Stimulated activated CD4-positive, alpha-beta T cell treated with anti-CD3 and anti-CD28 coated beads, Interleukin-4, amount 100 ng/mL, for 1 hour (primary cell): ENCODE measurements at places on chromosomes 6 and 20.

DNA sequence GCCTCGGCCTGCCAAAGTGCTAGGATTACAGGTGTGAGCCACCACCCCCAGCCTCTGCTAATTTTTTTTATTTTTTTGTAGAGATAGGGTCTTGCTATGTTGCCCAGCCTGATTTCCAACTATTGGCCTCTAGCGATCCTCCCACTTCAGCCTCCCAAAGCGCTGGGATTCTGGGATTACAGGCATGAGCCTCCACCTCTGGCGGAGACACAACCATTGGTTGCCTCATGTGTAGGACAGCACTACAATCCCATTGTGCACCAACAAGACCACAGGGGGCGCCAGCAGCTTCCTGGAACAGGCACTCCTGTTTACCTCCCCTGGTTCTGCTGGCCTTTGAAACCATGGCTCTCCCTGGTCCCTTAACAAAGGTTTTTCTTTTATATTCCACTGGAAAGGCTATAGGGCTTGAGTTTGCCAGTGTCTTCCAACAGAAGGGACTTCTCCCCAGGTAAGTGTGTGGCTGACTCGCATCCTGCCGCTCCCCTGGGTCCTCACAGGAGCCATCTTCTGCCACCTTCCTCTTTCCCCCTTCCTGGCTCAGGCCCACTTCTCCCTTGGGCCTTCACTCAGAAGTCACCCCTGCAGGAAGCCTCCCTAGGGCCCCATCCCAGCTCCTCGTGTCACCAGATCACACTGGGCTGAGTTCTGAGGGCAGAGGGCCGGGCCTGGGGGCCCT lies 39.2 kb upstream of the TLDC2 start:
- peak; percentile 51 for DNase-seq

GRCh38 chr6:158010591-158011477 lies 29.2 kb downstream of the SYNJ2 start:
- no peak for DNase-seq

- no peak for DNase-seq
These were observed 66.8 kb downstream of the TBC1D7 start for GRCh38 chr6:13261464-13261994.

DNA sequence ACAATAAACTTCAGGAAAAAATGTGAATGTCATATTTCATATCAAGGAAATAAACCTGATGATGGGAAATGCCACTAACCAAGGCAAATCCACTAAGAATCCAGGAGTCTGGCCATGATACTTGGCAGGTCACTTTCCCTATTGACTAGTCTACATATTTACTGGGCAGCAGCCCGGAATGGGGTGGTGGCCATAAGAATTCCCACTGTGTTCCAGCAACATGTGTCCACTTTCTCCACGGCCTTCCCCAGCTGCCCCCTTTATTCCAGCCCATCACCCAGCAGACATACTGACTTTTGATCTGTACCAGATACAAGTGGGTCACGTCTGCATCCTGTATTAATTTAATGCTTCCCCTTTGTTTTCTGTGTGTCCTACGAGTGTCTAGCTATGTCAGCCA lies 234.5 kb upstream of the PRDM1 start:
- DNase-seq, result no peak

GRCh38 chr6:168126566-168127383 lies 47.8 kb upstream of the FRMD1 start:
- no peak for DNase-seq

GRCh38 chr20:14992153-14992552 lies 654.7 kb upstream of the FLRT3 start:
- DNase-seq, result no peak

DNA sequence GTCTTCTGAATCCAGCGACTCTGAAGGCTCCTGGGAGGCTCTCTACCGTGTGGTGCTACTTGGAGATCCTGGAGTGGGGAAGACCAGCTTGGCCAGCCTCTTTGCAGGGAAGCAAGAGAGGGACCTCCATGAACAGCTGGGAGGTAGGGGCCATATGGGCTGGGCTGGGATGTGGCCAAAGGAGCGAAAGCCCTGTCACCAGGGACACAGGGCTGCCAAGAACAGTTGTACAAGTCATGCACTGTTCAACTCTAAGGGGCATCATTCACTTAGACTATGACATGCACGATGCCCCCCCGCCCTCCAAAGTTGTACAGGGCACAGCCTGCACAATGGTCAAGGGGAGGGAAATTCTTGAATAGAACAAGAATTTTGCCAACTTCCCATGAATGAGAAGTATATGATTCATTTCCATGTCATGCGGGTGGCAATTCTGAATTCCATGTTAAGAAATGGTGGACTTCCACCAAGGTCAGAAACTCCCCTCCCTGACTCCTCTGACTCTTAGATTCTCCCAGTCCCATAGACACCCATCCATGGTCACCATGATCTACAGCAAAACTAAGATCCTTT lies 1.6 kb downstream of the REM1 start:
- no peak for DNase-seq

- DNase-seq, result no peak
These were observed 10.7 kb upstream of the ULBP3 start for GRCh38 chr6:150079604-150080003.

DNA sequence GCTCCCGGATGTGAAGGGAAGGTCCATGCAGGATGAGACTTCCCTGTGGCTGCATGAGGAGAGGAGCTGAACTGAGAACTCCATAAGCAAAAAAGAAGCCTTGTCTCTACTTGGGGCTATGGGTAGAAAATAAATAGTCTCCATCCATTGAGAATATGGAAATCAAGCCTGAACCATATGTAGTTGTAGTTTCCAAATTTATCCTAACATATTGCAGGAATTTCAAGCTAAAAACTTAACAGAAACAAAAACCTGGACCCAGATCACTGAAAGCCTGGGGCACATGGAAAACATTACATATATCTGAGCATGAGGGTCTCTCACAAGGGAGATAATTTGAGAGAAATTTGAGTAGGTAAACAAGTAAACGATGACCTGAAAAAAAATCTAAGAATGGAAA lies 94.9 kb upstream of the C6orf118 start:
- no peak for DNase-seq

- no peak for DNase-seq
These were observed 28.9 kb downstream of the ILRUN start for GRCh38 chr6:34667481-34668238.

DNA sequence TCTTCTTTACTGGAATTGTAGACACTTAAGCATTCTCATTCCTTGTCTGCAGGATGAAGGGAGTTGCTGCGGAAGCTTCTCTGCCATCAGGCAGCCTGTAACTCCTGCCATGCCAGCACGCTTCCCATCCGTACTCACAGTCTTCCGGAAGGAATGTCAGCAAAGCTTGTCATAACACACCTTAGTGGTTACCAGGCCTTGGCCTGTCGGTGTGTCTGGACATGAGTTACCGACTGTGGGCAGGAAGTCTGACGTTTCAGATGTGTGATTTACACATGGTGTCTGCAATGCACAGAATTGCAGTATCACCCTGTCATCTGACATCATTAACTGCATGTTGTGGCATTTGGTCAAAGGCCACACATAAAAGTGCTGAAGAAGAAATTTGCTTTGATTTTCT lies 102.2 kb downstream of the SLC24A3 start:
- no peak for DNase-seq

- no peak for DNase-seq
These were observed 8.3 kb upstream of the NPEPL1 start for GRCh38 chr20:58684291-58684690.

GRCh38 chr6:96899451-96899998 lies 1.8 kb upstream of the NDUFAF4 start:
- no peak for DNase-seq

DNA sequence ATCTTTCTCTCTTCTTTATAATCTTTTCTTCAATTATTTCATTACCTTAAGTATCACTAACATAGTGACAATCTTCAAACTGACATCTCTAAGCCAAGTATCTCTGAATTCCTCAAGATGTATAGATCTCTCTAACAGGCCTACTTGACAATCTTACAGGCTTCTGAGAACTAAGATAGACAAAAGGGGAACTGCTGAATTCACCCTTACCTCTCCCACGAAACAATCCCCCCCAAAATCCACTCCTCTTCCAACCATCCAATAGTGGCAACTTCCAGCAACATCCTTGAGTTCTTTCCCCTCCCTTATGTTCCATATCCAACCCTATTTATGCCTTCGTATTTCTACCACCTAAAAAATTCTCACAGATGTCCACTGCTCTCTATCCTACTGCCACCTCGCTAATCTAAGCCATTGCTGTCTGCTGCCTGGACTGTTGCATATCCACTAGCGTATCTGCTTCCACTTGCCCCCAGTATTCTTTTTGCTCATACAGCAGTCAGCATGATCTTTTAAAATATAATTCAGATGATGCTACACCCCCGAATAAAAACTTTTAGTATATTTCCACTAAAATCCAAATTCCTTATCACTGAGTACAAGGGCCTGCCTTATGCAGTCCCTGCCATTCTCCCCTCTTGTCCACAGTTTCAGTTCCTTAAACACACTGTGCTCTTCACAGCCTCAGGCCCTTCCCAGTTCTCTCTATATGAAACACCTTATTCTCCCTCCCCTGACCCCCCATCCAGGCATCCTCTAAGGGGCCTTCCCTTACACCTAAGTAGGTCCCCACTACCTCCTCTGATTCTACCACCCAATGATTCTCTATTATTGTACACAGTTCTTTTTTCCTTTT lies 8.0 kb downstream of the REPS1 start:
- no peak for DNase-seq

DNA sequence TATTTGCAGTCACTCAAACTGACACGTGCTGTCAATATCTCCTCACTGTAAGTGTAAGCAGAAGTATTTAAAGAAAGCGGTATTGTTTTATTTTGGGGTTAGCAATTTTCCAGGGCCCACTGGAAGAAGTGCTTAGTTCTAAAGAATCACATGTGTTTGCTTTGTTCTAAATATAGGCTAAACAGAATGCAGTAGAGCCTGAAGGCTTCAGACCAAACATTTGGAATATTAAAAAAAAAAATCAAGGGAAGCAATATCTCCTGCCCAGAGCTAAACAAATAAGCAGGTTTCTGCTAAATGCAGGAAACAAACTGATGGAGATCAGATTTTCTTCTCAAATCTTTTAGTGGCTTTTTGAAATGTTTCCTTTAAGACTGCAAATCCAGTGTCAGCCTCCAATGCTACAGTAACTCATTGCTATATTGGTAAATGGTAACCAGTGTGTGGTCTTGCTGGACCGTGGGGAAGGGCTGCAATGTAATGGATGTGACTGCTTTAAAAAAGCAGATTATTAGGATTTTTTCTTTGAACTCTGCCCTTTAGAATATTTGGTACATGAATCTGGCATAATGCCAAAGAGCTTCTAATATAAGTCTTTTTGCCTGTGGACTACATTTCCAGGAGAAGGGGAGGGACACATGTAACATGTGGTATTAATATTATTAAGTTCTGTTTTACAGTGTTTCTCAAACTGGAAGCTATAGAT lies 317.1 kb upstream of the FERMT1 start:
- DNase-seq, result no peak

DNA sequence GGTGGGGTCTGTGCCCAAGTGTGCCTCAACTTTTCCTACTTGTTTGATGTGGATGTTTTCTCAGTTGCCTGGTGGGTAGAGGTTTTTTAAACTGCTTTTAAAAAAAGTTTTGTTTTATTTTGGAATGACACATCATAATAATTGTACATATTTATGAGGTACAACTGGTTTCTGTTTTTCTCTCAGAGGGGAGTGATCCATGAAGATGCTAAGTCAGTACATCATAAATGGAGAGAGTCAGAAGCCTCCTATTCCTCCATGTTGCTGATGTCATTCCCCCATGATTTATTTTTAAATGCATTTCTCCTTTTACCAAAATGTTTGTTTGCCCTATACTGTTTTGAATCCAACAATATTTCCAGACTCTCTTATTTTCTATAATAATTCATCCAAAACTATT lies 77.3 kb upstream of the CLVS2 start:
- DNase-seq, result no peak

- no peak for DNase-seq
These were observed 53.3 kb downstream of the TRAM2 start for GRCh38 chr6:52523378-52524142.

DNA sequence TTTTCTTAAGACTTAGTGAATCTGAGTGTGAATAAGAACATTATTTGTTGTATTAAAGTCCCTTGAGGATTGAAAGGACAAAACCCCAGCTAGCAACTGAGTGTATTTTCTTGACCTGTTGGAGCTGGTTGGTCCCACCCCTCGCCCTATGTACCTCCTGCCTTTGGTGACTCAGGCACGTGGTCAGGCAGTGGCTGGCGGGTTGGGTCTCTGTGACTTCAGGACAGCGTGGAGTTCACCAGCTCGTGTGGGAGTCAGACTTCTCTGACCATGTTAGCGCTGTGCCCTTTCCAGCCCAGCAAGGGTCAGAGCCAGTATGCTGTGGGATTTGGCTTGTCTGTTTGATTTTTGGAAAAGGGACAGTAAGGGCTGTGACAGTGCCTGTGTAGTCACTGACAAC lies 93.7 kb downstream of the SSR1 start:
- DNase-seq, result no peak

GRCh38 chr6:125182237-125183008 lies 28.9 kb downstream of the TPD52L1 start:
- DNase-seq, result no peak

DNA sequence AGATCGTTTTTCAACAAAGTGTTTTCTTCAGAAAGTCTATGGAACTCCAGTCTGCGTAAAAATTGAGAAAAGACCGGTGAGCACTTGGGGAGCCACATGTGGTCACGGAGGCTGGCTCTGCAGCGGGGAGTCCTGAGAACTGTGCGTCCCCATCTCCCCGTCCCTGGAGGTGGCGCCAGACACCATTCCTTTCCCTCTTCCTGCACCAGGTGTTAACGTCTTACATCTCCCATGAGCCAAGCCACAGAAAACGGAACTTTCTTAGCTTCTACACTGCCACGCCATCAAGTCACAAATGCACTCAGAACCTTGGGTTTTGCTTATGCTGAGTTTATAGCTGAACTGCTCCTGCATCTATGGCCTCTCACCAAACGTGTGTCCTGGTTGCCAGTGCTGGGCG lies 62.6 kb downstream of the GINS1 start:
- DNase-seq, result peak; percentile 36

DNA sequence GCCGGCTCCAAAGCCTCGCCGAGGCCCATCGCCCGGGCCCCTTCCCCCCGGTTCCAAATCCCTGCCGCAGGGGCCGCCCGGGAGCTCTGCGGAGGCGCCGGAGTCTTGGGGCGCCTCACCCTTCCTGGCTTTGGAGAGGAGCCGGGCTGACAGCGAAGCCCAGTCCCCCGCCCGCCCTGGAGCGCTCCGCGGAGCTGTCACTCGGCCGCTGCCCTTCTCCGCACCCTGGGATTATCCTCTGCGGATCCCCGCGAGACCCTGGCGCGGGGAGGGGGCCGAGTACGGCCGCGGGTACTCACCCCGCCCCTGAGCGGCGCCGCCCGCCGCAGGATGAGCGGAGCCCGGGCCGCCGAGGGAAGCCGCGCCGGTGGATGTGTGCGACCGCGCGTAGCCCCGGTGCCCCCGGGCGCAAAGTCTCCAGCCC lies 343 bp downstream of the SNAP91 start:
- no peak for DNase-seq
